ENCODE measurements at places on chromosomes 12 and 14. TPM values are rescaled to one million over a fixed set of nuclear protein-coding genes. Genes with fewer than 3 reads are reported as not detected.

- no peak for DNase-seq
These were observed 25.2 kb upstream of the NCOR2 start for GRCh38 chr12:124592481-124593160.

- DNase-seq: no peak
These were observed 45.1 kb upstream of the CHGA start for GRCh38 chr14:92877757-92878431.

DNA sequence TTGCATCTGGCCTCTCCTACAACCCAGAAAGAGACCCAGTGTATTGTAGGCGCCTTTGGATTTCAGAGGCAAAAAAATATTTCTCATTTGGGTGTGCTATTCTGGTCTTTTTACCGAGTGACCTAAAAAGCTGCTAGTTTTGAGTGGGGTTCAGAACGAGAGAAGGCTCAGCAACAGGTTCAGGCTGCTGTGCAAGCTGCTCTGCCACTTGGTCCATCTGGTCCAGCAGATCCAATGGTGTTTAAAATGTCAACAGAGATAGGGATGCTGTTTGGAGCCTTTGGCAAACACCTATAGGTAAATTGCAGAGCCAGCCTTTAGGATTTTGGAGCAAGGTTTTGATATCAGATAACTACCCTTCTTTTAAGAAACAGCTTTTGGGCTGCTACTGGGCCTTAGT is 25.3 kb upstream of the DYRK2 start:
- no peak for DNase-seq

- no peak for DNase-seq
These were observed 113.8 kb downstream of the OTOGL start for GRCh38 chr12:80212938-80213645.

RPGRIP1 gene
- not detected for total RNA-seq

ESR2 gene
- 0.10 TPM for total RNA-seq

IAPP gene
- not detected for total RNA-seq

TMBIM4 gene
- 39.0 TPM for total RNA-seq

TRIM9 gene
- total RNA-seq: 1.8 TPM
